CD4-positive, alpha-beta memory T cell (primary cell): ENCODE measurements at places on chromosomes 16 and 17.

DNA sequence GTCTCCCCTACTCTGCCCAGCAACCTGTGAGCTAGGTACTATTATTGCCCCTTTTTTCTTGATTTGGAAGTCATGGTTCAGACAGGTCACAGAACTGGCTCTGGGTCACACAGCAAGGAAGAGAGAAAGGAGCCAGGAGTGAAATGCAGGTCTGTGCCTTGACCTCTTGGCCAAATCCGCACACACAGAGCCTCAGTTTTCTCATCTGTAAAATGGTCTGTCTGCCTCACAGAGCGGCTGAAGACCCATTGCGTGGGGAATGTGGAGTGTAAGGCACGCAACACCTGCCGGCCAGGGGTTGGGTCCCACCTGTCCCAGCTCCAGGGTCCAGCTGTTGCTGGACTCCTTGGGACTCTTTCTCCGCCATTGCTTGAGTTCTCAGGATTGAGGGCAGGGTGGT is 32.4 kb downstream of the CNGB1 start:
- DNase-seq = no peak

GRCh38 chr16:87186446-87186845 is 130.7 kb downstream of the C16orf95 start:
- no peak for DNase-seq

DNA sequence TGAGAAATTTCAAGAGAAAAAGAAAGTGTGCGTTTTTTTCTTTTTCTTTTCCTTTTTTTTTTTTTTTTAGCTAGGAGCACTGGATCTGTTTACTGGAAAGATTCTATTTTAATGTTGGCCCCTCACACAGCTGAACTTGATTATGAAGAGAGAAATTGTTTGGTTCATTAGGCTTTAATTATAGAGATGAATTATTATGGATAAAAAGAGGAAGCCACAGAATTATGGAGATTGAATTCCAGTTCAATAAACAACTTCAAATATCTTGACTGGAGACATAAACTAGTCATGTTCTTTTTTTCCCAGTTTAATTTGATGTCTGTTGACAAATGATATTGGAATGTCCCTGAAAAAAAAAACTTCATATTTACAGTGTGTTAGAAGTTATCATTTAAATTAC is 152.0 kb upstream of the HS3ST3A1 start:
- DNase-seq = no peak

GRCh38 chr17:17738901-17739300 is 57.6 kb downstream of the RAI1 start:
- DNase-seq = no peak

GRCh38 chr17:56478836-56479447 is 114.6 kb upstream of the NOG start:
- no peak for DNase-seq

- DNase-seq = peak; percentile 7
These were observed 11.8 kb upstream of the CLTC start for GRCh38 chr17:59607817-59608403.

- no peak for DNase-seq
These were observed 124.6 kb downstream of the C16orf95 start for GRCh38 chr16:87192452-87193073.

GRCh38 chr17:71237903-71238538 is 882.8 kb upstream of the SOX9 start:
- no peak for DNase-seq

DNA sequence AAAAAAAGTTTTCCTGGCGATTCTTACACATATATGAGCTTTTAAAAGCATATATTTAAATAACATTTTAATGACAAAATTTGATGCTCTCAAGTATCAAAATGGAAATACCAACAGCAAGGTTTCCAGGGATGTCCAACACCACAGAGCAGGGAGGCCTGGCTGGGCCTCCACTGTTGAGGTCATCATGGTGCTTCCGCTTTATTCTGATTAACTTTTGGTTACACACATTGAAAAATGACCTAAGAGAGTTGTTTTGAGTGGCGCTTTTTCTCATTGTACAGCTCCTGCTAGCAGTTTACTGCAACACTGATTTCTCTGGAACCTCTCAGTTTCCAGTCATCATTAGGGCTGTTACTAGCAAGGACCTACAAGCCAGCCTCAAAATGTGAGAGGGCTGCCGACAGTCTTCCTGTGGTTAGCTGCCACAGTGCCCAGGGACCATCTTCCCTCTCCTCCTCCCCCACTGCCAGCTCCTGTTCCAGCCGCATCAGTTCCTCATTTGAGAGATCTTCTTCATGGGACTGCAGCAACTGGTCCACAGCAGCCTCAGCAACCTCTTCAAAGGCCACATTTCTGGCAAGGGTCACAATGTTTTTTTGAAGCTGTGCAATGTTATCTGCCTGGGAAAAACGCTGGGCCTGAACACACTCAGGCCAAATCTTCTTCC is 21.3 kb downstream of the DEF8 start:
- no peak for DNase-seq

DNA sequence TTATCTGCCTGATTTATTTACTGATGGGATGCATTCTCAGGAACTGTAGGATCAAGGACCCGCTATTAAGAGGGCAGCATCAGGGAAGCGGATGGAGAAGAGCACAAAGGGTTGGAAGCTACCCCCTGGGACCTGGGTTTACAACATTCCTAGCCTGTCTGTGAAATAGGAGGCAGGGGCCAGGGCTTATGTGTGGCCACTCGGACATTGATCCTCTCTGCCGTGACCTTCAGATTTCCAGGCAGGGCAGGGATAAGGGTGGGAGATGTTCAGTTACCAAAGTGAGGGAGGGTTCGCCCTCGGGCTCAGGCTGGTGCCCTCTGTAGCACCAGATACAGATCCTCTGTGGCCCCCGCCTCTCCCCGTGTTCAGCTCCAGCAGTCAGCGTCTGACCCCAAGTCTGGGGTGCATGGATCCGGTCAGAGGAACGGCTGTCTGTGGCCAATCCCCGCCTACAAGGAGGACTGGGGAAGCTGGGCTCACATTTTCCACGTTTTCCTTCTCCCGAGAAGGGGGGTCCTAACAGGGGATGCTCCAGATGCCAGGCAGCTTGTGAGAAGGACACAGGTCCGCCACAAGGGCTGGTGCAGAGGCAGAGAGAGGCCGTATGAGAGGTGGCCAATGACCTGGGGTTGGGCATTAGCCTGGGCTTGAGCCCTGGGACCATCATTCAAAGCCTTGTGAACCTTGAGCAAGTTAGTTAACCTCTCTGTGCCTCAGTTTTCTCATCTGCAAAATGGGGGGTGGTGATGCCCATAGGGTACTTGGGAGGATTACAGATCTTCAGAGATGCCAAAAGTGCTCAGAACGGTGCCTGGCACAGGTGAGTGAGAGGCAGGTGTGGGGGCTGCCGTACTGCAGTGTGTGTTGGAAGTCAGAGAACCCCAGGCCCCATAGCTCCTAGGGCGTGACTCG is 48.3 kb downstream of the ATP2C2 start:
- DNase-seq = no peak

DNA sequence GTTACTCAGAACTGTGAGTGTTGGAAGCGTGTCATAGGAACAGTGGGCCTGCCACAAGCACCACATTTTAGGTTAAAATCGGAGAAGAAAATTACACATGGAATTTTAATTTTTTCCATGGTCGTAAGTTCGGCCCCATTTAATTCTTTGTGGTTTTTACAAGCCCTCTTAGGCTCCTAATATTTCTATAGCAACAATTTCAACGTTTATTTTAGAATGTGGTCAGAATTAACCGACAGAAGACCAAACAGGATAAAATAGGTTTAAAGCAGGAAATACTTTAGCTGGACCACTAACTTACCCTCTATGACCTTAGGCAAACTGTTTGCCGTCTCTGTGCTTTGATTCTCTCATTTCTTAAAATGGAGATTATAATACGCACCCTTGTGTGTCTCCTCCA is 69.9 kb downstream of the FTO start:
- DNase-seq = no peak

DNA sequence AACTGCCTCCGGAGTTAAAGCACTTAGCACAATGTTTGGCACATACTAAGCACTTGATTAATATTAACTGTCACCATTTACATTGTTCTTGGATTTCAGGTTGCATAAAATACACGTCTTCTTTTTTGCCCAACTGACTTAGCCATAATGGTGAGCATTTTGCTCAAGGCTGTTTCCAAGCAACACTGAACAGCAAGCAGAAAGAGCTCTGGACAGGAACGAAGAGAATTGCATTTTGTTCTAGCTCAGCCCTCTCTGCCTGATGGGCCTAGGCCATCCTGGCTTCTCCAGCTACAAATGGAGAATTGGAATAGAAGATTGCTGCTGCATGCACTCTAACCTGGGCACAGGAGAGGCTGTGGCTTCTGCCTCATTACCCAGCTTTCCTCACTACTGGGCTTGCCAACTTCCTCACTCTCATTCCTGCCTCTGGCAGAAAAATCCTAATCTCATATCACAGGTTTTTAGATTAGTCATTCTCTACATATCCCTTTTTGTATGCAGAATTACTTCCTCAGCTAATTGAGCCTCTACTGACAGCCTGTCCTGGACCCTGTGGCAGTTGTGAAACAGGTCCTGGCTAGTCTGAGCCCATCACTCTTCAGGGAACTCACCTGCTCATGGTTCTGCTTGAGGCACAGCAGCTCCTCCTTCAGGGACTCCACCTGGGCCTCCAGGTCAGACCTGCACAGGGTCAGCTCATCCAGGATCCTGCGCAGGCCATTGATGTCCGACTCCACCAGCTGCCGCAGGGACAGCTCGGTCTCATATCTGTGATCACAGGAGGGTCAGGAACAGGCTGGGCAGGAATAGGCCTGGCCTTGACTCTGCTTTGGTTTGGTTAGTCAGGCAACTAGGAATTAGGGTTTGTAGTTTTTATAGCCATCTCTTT is 2.5 kb downstream of the KRT33A start:
- DNase-seq = no peak

DNA sequence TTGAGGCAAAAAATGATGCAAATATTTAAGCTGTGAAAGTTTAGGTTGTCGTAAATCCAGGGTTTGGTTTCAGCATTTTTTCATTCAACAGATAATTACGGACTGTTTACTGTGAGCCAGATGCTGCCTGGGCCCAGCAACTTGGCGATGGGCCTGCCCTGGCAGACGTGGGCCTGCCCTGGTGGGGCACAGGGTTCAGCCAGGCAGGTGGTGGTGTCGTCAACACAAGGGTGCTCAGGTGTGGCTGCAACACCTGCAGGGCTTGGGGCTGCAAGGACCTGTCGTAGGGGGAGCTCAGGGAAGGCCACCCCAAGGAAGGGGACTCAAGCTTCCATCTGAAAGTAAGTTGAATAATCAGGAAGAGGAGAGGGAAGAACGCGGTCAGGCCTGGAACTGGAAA is 15.1 kb downstream of the ZC3H18 start:
- no peak for DNase-seq

GRCh38 chr16:89319886-89320781 is 102.6 kb downstream of the ZNF778 start:
- DNase-seq = no peak

GRCh38 chr16:1997494-1998359 is 8.0 kb downstream of the SYNGR3 start:
- DNase-seq = no peak

GRCh38 chr16:66605177-66605978 is 874 bp downstream of the CMTM3 start:
- peak; percentile 26 for DNase-seq

DNA sequence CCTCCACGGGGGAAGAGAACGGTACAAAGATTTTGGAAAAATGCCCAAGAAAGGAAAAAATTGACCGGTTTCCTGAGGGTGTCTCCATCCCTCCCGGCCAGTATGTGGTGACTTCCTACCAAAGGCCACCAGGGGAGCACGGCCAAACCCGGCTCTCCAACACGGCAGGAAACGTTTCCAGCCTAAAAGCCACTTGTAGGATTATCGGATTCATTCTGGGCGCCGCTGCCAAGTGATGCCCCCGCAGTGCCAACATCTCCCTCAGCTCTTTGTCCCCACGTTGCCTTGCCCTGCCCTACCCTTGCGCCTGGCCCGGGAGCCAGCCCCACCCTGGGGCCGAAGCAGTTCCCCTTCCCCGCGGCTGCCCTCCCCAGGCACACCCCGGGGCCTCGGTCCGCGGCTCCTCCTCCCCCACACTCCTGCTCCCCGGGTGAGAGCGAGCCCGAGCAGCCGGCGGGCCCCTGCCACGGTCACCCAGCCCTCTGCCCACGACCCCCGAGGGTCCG is 688 bp downstream of the CRK start:
- peak; percentile 27 for DNase-seq

DNA sequence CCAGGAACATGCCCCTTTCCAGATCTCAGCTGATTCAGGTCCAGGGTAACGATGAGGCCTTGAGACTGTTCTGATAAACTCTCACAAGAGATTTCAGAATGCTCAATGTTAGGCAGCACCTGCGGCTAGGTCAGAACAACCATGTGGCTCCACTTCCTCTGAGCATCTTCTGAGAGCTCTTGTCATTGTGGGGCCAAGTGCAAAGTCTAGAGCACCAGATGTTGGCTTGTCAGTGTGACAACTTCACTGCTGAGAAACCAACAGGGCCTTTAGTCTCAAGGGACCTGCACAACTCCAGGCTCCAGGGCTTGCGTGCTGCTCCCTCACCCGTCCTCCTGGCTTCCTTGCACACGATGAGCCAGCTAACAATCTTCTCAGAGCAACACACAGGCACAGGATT is 29.0 kb downstream of the FCSK start:
- no peak for DNase-seq

DNA sequence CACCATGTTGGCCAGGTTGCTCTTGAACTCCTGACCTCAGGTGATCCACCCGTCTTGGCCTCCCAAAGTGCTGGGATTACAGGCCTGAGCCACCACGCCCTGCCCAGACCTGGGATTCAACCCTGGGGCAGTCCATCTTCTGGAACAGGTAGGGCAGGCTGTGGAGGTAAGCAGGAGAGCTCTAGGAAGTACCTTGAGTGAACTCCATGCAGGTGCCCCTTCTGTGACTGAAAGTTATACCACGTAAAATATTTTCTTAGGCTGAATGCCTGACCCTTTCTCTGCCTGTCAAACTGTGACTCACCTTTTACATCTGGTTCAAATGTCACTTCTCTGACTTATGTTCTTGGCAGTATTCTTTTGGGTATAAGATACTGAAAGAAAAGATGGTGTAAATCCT is 86.7 kb upstream of the ELAC2 start:
- DNase-seq = no peak

DNA sequence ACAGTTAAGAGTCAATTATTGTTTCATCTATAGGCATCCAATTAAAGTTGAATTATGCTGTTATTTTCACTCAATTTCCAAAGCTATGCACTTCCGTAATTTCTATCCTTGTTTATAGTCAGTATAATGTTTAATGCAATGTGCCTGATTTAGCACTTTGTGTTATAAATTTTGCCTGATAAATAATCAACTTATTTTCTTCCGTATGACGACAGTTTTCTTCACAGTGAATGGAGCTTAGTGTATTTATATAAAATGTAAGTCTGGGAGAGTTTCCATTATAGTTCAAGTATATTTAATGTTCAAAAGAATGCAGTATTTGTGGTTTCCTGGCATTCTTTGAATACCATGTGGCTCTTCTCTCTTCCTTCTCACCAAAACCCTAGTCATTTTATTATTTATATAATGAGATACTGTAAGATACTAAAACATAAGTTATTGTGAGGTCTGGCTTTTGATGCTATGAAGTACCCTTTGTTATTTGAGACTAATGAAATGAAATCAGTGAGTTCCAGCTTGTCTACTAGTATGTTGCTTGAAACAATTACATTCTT is 240.6 kb downstream of the PRKCA start:
- no peak for DNase-seq

GRCh38 chr16:74605746-74606520 is 981 bp downstream of the GLG1 start:
- DNase-seq = no peak

- DNase-seq = no peak
These were observed 1.8 kb upstream of the RARA start for GRCh38 chr17:40307001-40307730.

GRCh38 chr17:21218831-21219380 is 4.9 kb upstream of the TMEM11 start:
- no peak for DNase-seq

- no peak for DNase-seq
These were observed 70.3 kb downstream of the ABCA8 start for GRCh38 chr17:68884888-68885287.
